ENCODE measurements at places on chromosomes 13 and 19.

GRCh38 chr13:32267836-32268439, 47.2 kb downstream of the ZAR1L start:
- no peak for DNase-seq

DNA sequence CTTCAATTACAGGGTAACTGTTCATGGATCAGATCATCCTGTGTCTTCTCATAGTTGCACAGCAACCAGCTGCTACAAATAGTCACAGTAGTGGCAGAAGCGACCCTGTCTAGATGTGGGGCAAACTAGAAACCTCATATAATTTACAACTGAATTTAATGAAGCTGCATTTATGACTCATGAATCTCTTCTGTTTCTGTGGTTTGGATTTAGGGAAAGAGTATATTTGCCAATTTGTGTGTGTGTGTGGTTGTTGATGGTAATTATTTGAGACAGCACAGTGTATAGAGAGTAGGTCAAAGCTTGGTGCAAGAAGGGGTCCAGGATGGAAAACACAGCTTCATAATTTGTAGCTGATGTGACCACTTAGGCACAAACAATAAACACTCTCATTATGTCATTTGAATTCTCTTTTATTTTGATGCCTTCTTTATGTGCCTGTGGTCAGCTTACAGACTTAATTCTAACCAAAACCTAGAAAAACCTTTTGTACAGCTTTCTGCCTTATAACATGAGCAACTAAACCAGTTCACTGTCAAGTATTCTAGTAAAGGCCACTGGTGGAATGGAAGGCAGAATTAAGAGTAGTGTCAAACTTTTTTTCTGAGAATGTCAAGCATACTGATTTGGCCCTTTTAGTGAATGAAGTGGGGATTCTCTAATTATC, 218.1 kb downstream of the TBC1D4 start:
- DNase-seq = no peak

- no peak for DNase-seq
These were observed 468.4 kb downstream of the FOXO1 start for GRCh38 chr13:40197936-40198595.

DNA sequence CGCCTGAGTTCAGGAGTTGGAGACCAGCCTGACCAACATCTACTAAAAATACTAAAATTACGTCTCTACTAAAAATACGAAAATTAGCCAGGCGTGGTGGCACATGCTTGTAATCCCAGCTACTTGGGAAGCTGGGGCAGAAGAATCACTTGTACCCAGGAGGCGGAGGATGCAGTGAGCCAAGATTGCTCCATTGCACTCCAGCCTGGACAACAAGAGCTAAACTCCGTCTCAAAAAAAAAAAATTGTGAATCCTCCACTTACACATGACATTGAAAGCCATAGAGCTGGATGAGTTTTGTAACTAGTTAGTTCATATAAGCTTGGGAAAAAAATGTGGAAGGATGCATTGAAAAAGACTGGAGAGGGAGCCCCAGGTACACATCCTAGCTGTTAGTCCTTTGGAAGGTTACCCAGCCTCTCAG, 452 bp upstream of the PSMD8 start:
- no peak for DNase-seq

DNA sequence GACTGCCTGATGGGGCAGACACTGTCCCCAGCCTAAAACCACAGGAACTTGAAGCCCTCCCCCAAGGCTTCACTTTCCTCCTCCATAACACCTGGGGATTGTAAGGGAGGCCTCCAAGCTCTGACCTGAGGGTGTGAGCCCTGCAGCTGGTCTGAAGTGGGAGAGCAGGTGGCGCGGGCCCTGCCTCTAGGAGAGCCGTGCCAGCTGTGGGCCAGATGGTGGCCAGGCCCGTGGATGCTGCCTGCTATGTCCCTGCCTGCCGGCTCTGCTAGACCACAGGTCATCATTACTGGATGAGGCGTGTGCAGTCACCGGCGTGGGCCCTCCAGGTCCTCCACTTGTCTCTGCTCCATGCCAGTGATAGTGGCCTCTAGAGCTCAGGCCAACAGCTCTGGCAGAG, 3.5 kb upstream of the KLHL26 start:
- DNase-seq = no peak

DNA sequence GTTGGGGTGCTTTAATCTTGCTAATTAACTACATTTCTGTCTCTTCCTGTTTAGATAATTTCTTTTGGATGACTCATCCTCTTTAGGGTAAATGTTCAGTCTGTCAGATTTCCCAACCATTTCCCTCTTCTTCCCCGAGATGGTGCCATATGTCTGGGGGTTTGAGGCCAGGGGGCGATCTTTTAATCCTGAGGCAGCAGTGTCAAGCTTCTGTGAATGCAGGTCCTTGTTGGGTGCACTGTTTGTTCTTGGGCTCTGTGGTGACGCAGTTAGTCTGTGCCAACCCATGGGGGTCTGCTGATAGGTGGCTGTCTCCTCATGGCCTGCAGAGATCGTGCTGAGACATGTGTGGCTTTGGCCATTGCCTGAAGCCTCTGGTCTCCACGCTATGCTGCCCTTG, 420.4 kb downstream of the NDFIP2 start:
- no peak for DNase-seq

DNA sequence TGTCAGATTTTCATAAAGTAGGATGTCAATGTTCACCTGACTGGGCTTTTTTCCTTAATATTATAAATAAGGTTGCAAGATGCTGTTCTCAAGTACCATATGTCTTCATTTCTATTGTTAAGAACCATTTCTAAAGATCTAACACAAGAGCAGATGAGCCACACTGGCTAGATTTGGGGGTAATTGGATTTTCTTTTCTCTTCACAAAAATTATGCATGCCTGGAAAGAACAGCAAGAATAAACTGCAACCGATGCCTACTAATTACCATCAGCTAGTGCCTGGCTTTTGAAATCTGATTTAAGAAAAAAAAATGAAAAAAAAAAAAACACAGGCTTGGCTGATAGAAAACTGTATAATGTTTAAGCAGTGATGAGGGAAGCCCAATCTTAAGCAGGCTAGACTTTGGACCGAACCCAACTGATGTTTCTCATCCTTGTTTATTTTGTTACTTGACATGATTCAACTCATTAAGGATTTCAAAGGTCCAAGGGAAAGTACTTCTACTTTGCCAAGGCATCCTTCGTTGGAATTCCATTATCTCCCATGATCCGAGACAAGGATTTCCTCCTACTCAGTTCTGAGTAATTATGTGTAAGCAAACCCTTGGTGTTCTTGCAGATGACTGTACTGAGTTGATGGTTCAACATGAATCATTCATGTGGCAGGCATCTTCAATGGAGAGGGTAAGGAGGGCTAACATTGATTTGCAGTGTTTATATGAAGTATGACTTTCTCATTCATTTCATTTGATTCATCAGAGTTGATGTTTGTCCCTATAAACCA, 300.5 kb downstream of the SPRY2 start:
- no peak for DNase-seq

DNA sequence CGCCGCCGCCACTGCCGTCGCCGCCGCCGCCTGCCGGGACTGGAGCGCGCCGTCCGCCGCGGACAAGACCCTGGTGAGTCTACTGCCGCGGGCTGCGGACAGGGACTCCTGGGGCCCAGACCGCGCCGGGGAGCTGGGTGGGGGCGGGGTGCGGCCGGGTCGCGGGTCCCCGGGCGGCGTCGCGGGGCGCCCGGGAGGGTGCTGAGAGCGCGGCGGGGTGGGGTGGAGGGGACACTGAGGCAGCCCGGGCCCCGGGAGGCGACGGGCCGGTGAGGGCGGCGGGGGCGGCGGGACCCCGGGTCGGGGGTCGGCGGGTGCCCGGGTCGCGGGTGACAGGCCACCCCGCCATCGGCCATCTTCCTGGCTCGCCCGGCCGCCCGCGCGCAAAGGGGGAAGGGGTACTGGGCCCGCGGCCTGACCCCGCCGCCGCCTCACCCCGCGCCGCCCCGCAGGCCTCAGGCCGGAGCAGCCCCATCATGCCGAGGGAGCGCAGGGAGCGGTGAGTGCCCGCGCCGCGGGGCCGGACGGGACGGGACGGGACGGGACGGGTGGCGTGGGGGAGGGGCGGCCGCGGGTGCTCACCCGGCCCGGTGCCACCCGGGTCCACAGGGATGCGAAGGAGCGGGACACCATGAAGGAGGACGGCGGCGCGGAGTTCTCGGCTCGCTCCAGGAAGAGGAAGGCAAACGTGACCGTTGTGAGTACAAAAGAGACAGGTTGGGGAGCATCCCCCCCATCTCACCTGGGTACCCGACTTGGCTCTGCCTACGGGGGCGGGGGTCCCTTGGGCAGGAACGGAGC, 489 bp downstream of the CCNE1 start:
- no peak for DNase-seq

DNA sequence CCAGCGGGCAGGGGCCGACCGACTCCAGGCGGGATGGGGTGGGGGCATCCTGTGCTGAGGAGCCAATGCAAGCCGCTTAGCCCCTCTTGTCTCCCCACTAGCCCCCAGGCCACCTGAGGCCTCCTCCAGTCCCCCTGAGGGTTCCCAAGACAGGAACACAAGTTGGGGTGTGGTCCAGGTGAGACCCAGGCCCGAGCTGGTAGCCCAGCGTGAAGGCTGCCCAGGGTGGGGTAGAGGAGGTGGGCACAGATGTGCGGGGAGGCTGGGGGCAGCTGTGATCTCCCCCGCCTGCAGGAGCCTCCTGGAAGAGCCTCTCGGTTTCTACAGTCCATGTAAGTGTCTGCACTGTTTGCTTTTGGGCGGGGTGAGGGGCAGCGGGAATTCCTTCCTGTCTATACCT, 10.4 kb downstream of the TLE6 start:
- DNase-seq = no peak

DNA sequence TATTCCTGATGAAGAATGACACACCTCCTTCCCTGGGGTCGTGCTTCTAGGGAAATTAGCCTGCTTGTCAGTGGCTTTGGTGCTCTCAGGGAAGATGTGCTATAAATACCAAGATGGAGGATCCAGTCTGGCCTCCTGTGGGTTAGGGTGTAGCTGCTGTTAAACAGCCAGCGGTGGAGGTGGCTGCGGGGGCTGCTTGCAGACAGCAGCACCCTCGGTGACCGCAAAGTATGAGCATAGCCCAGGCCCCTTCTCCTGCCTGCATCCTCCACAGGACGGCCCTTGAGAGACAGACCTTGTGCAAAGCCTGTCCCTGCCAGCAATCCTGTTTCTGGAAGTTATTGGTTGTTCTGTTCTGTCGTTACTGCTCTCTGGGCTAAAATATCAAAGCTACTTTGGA, 11.4 kb downstream of the VSTM2B start:
- no peak for DNase-seq

- DNase-seq = no peak
These were observed 937 bp downstream of the ZNF841 start for GRCh38 chr19:52094526-52095130.

GRCh38 chr19:1408300-1409203, 1.2 kb downstream of the DAZAP1 start:
- DNase-seq = no peak

All from NCI-H187 (cell line).